Stimulated activated CD8-positive, alpha-beta memory T cell treated with anti-CD3 and anti-CD28 coated beads, Interleukin-7, amount 100 ng/mL, for 24 hours (primary cell): ENCODE measurements at places on chromosomes 2 and 18.

DNA sequence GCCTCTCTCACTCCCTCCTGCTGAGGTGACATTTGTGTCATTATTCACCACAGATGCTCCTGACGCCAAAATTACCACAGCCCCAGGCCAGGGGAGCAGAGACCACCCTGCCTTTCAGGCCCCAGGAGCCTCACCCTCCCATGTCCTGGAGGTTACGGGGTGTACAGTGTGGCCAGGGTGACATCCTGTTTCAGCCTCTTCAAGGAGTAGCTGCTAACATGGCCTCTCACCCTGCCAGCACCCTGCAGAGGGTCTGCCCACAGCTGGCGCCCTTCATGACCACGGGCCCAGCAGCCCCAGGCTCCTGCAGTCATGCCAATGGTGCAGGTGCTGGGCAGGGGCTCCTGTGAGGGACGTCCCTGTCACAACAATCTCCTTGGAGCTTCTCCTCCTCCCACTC is 92.6 kb downstream of the SMIM21 start:
- DNase-seq = no peak

GRCh38 chr2:141440072-141440635 is 690.7 kb downstream of the LRP1B start:
- no peak for DNase-seq

- DNase-seq = no peak
Observed at GRCh38 chr18:25174324-25174723, 177.6 kb downstream of the ZNF521 start.

- DNase-seq = no peak
Observed at GRCh38 chr18:76474824-76475223, 20.2 kb downstream of the ZNF516 start.

DNA sequence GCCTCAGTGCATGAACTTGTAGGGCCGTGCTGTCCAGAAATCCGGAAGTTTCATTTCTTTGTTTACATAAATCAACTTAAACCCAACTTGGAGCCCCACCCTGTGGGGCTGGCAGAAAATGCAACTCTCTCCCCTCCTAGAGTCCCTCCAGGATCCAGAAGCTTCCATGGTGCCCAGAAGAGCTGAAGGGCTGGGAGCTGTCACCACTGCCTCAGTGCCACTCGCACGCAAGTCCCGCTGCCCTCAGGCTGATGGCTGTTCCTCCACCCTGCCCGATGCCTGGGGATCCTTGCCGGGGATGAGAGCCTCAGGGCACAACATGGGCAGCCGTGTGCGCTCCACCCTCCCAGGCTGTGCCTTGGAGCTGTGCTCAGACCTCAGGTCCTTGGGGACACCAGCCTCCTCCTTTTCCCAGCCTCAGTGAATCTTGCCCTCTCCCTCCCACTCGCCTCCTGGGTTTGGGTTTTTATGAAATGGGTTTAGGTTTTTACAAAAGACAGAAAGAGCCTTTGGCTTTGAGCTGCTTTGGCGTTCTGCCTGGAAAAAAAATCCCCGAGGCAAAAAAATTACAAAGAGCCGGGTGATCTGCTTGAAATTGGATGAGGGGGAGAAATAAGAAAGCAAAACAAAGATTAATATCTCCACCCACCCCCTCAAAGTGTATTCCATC is 155.2 kb downstream of the TWIST2 start:
- DNase-seq = no peak
